ENCODE measurements at places on chromosomes 13 and 19.

DNA sequence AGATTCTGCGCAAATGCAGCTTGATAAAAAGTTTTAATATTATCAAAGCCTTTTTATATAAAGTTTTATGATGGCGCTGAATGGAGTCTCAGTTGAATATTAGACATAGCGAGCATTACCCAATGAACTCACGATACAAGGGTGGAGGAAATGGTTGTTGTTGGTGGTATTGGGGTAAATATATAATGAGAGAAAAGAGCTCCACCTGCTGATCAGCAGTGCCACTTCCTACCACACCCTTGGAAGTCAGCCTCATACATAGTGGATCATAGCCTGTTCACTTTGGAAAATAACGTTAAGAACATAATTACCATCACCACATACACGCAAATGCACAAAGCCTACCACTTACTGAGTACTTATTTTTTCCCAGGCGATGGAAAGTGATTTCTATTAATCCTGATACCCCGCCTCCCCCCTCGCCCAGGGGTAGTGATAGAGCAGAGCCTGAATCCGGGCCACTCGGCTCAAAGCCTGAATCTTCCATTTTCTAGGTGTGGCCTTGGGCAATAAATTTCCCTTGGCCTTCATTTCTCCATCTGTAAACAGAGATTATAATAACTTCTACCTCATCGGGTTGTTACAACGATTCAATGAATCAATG lies 358.3 kb downstream of the KLF5 start:
- DNase-seq = peak; percentile 38

- DNase-seq = no peak
Measured at GRCh38 chr13:50713523-50714248, 129.8 kb downstream of the DLEU7 start.

DNA sequence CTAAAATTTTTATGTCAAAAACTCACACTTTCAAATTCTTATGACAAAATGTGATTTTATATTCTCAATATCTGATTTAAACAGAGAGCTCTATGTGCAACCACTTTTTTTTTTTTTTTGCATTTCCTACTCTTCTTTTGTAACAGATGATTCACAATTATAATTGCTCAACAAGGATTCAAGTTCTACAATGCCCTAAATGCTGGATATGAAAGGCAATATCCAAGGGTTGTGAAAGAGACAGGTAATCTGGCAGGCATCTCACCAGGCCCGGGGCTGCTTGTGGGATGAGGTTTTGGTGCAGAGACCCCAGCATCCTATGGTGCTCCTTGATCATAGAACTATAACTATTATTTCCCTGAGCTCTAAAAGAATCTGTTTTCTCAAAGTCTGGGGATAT lies 363.6 kb upstream of the NBEA start:
- DNase-seq = no peak

- no peak for DNase-seq
Measured at GRCh38 chr13:74398599-74398998, 264.4 kb upstream of the KLF12 start.
